ENCODE measurements at places on chromosomes 1 and 21.

GRCh38 chr1:64936956-64937355 lies 29.4 kb downstream of the JAK1 start:
- DNase-seq = no peak

DNA sequence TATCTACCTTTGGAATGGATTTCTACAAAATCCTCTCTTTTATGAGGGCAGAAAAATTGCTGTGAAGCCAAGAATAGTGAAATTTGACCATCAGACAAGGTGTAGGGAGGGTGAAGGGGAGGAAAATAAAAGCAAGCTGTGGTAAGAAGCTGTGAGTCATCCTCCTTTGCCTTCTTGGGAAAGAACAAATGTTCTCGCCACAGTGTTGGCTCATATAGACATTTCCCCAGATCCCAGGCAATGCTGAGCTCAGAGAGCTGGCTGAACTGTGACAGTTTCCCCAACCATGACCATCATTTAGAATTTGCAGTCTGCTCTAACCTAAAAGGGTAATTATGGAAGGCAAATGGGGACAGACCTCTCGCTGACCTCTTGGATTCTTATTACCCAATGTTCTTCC lies 235.4 kb downstream of the PBX1 start:
- no peak for DNase-seq

- DNase-seq = no peak
Observed at GRCh38 chr1:2936559-2937515, 84.4 kb upstream of the ACTRT2 start.

- DNase-seq = peak; percentile 99
Observed at GRCh38 chr1:196608390-196609369, at the start of gene KCNT2. Gene KCNT2 (minus strand): TSS chr1:196608440. CDS start chr1:196608309, 131 bp downstream.

- no peak for DNase-seq
Observed at GRCh38 chr1:94257444-94257843, 20.1 kb upstream of the ARHGAP29 start.

GRCh38 chr1:211332830-211333229 lies 6.2 kb downstream of the TRAF5 start:
- no peak for DNase-seq

DNA sequence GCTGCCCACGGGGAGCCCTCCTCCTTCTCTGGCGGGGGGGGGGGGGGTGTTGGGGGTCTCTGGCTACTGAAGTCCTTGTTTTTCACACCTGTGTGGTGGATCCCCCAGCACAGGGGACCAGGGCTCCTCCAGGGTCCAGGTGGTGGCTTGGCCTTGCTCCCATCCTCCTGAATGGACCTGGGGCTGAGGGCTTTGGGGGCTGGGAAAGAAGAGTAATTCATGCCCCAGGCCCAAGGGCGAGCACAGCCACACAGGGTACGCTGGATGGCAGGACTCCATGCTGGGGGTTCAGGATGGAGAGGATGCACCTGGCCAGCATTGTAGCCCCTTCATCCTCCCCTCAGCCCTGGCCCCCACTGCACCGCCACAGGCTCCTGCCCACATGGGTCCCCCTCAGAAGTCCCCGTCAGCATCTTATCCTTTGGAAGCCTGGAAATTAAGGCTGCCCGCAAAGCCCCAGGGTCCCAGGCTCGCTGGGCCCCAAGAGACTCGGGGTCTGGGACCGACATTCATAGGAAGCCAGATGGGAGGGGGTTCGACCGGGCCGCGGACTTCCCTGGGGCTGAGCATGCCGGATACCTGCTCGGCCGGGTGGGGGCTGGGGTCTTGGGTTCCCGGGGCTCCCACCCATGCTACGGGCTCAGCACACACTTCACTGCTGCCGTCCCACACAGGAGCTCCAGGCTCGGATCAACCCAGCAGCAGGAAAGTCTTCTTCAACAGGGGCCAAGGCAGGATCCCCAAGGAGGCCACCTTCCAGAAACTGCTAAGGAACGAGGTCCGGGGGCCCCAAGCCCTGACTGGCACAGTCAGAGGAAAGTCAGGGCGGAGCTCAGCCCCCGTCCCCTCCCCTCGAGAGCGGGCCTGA lies 49.0 kb upstream of the ACTRT2 start:
- no peak for DNase-seq

DNA sequence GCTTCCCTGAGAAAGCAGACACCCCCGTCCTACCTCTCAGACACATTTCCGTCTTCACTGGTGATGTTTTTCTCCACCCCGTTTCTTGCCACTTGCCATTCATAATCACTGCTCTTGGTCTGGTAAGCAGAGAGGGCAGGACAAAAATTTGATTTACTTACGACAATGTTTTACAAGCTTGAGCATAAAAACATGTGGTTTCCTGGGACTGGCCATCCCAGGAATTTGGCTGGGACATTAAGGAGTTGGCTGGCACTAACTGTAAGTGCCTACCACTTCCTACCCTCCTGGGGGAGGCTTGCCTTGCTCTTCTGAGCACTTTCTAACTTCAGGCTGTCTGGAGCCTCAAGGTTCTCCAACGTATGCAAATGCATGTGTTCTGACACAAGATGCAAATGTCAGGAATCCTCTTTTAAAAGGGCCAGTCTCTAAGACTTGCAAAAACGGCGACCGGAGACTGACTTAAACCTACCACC lies 24.2 kb downstream of the ZBTB18 start:
- peak; percentile 39 for DNase-seq

- DNase-seq = no peak
Observed at GRCh38 chr1:17653276-17653675, 101.9 kb upstream of the ACTL8 start.

DNA sequence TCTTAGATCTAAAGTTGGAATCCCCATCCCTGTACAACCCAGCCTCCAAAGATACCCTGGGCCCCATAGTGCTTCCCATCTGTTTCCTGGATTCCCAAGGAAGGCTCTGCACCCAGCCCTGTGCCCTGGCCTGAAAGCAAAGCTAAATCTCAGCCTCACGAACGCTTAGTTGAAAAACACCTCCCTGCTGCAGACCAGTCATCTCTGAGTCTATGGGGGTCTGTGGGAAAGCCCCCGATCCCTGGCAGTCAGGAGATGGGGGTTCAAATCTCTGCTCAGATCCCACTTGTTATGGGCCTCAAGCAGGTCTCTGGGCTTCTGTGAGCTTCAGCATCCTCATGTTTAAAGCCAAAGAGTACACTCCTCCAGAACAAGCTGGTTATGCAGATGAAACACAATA lies 210.5 kb upstream of the GRIK3 start:
- no peak for DNase-seq

DNA sequence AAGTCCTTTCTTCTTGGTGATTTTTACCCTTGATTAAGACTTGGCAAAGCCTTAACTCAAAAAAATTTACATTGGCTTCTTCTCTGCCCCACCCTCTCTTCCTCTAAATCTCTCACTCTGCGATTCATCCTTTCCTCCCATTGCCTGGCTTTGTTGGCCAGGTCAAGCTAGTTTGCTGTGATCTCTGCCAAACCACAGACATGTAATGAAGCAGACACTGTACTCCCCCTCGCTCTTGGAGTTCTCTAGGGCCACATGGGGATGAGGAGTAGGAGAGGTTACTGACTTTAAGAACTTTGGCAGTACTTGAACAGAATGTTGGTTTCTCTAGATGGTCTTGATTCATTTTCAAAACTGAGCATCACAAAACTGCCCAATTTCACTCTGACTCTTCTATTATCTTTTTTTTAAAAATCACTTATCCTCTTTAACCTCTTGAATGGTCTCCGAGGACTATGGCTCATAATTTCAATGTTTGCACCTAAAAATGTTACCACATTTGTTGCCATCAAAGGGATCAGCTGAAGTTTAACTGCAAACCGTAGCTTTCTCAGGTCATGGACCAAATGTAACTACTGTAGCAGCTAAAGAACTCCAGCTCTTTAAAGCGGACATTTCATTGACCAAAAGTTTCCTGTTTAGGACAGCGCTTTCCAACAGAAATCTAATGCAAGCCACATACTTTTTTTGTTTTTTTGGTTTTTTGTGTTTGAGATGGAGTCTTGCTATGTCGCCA lies 62.7 kb upstream of the IPO9 start:
- DNase-seq = no peak

DNA sequence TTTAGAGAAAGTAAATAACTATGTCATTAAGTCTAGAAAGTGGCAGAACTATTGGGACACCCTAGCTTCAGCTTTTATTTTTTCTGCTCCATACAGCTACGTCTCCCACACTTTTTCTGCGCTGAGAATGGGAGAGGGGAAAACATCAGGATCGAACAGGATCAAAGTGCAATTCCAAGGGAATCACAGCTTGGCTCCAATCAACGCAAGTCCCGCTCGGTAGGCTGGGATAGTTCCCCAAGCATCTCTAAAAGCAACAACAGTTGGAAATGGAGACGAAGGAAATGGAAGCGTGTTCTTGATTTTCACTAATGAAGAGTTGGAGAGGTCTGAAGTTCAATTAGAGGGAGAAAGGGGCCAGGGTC lies 536 bp downstream of the HMGCL start:
- peak; percentile 53 for DNase-seq

DNA sequence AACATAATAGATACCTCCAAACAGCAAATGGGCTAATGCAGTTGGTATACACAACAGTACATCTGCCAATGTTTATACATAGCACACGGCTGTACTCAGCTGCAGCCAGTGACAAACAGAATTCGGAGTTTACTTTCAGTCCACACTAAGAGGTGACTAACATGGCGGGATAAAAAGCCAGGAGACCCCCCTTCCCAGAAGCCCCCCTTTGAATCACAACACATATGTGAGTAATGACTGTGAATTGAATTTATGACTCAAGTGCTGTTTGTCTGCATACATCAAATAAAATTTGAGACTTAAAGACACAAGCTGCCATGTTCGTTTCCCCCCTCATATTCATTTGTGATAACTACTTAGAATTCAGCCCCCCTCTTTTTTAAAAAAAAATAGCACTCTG lies 113.2 kb downstream of the RUNX1 start:
- DNase-seq = no peak

- DNase-seq = no peak
Observed at GRCh38 chr1:95371666-95372282, 137.8 kb downstream of the RWDD3 start.

DNA sequence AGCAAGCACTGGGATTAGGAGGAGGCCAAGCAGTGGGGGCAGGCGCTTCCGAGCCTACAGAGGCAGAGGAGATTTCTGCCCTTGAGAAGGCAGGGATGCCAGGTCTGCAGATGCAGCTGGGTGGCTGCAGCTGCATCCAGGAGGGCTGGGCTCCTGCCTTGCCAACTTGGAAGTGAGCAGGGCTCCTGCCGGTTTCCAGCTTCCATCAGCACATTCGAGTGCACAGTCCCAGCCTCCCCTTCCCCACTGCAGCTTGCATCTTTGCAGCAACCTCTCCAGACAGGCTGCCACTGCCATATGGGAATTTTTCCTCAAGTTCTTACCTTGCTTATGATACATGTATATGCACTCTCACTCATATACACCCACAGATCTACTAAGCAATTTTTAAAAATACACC lies 1234.3 kb upstream of the B3GALT2 start:
- no peak for DNase-seq

GRCh38 chr1:203768256-203768655 lies 3.3 kb downstream of the LAX1 start:
- DNase-seq = no peak
